ENCODE measurements at places on chromosomes 1 and 21.

DNA sequence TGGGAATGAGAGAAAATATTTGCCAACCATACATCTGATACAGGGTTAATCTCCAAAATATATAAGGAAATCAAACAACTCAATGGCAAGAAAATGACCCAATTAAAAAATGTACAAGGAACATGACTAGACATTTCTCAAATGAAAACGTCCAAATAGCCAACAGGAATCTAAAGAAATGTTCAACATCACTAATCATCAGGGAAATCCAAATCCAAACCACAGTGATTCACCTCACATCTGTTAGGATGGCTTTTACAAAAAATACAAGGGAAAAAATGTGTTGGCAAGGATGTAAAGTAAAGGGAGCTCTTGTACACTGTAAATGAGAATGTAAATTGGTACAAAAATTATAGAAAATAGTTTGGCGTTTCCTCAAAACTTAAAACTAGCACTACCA is 54.7 kb upstream of the ZRANB2 start:
- no peak for DNase-seq

GRCh38 chr1:10898921-10899320 is 102.5 kb upstream of the CASZ1 start:
- no peak for DNase-seq

- DNase-seq: no peak
Observed at GRCh38 chr1:17161137-17161740, 42.0 kb upstream of the PADI2 start.

GRCh38 chr1:203512848-203513584 is 19.1 kb downstream of the OPTC start:
- DNase-seq: no peak

DNA sequence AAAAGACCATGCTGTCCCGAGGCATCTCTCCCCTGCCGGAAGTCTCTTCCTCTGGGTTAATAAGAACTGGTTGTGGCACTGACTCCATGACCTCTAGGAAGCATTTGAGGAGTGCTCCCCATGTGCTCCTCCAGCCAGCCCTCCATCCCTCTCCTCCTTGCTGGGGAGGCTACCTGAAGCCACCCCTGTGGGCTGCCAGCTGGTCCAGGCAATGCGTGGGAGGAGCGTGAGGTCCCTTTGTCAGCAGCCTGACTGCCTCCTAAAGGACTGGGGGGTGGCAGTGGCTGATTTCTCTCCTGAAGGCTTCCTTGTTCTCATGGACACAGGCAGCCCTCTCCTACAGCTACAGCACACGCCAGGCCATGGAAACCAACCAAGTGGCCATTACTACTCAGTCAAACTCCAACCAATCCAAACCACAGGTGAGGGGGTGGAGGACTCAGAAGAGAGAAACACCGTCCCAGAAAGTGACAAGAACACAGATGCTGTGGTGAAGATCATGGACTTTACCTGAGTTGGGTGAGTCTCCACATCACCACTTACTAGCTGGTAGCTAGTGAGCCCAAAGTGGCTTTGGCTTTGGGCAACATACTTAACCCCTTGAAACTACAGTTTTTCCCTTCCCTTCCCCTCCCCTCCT is 35.2 kb downstream of the NENF start:
- no peak for DNase-seq

GRCh38 chr1:154353966-154354365 is 28.6 kb downstream of the ATP8B2 start:
- DNase-seq: no peak

GRCh38 chr1:237098541-237098940 is 56.6 kb downstream of the RYR2 start:
- DNase-seq: no peak

GRCh38 chr1:178639326-178639725 is 85.7 kb upstream of the RALGPS2 start:
- no peak for DNase-seq
